Fibroblast of upper back skin (primary cell): ENCODE measurements at places on chromosomes 5 and 9.

DNA sequence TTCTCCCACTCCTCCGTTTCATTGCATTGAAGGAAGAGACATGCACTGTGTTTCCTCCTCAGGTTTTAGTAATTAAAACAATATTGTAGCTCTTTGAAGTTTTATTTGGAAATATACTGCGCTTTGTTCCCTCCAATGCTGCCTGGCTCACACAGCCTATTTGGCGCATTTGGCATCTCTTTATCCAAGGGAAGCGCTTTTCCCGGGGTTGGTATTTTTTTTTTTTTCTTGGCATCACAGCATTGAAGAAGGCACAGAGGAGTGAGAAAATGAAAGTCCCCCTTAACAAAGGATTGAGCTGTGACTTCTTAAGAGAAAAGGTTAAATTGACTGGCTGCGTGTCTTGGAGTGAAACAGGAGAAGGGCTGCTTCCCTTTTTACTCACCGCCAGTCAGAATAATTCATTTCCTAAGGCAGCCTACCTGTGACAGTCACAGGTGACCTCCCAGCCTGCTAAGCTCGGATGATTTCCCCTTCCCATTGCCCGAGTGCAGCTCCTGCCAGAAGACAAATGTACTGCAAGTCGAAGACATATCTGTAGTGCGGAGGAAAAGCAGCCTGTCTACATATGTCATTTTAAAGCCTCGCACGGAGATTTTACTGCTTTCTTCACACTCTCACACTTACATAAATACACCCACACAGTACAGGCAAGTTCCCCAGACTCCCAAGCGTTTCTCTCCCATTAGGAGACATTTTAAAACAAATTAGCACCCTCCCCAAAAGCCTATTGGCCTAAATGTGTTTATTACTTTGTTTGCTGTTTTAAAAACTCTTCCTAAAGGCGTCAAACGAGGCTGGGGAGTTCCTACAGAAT is 665.5 kb upstream of the ZNF608 start:
- no peak for DNase-seq

DNA sequence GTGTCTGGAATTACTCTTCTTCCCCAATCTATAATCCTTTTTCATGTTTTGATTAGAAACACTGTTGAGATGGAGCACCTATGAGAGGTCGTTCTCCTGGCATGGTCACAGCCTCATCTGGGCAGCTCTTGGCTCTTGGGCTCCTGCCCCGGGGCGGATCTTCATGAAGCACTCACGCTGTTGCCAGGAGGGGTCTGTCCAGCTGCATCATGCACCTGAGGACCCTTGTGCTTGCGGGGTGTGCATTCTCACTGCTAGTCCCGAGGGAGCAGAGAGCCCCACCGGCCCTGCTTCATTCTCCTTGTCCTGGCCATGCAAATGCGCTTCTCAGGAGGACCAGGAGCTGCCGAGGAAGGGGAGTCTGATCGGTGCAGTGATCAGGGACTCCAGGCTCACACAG is 117.6 kb upstream of the S1PR3 start:
- no peak for DNase-seq

DNA sequence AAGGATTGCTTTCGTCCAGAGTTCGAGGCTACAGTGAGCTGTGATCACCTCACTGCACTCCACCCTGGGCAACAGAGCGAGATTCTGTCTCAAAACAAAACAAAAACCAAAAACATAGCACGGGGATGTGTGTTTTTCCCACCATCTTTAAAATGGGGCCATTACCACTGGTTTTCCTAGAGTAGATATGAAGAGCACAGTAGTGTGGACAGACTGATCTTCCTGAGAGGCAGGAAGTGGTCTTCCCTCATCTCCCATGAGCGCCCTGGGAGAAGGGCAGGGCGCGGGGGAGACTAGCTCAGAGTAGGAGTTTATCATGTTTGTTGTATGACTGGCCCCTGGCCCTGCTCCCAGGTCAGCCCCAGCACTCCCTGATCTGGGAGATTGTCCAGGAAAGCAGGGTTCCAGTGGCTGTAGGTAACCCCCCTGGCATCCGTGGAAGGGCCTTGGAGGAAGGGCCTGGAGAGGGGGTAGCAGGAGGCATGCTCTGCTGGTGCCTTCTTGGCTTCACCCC is 2.3 kb downstream of the SUSD3 start:
- peak; percentile 78 for DNase-seq

DNA sequence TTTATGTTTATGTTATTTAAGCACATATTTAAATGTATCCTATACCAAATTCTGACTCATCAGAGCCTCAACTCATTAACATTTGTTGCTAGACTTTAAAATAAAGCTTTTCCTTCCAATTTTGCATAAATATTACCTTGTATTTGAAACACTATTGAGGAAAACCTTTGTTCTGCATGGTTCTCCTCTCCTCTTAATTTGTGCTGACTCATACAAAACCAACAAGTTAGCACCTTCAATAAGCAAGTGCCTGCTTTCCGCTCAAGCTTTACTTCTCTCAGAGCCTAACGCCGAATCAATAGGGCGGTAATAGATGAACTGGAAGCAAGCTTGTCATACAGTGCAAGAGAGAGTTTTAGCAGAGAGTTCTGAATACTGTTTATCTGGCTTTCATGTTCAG is 7.9 kb downstream of the AMACR start:
- no peak for DNase-seq

DNA sequence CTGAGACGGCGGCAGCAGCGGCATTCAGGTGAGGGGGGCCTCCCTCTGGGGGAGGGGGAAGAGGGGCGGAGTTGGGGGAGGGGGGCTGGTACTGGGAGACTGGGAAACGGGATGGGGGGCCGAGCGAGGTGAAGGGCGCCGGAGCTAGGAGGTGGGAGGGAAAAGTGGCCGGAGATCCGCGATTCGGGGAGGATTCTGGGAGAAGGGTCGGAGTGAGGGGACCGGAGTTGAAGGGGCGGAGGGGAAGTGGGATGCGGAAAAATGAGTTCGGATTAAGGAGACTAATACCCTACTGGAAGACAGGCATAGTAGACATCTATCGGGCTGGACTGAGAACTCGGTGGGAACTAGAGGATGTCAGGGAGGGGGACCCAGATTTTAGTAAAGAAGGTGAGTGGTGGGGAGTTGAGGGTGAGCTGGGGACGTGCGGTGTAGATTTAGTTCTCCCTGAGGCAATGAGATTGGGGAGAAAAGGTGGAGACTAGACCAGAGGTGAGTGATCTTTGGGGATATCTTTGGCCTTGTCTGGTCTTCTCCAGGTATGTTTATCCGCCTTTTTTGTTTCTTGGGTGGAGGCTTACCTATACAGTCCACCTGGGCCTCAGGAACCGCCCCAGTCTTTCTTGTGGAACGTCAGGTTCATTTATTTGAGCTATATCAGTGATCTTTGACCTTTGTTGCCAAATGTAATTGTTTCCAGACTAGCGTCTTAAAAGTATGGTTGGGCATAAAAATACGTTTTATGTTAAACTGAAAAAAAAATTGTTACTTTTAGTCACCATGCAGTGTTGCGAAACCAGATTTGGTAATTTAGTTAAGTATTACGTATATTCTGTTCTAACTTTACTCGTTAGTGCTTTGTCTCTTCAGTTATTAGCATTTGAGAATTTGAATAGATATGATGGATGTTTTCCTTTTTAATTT is 632 bp downstream of the UBAP1 start:
- peak; percentile 42 for DNase-seq
